Hematopoietic multipotent progenitor cell treated with erythropoietin and hydrocortisone succinate and interleukin-3 and kit ligand, for 4 days (in vitro differentiated cells): ENCODE measurements at places on chromosomes 5 and 9.
A peak's percentile ranks its signal among the peaks of the same experiment; 100 is the strongest.

DNA sequence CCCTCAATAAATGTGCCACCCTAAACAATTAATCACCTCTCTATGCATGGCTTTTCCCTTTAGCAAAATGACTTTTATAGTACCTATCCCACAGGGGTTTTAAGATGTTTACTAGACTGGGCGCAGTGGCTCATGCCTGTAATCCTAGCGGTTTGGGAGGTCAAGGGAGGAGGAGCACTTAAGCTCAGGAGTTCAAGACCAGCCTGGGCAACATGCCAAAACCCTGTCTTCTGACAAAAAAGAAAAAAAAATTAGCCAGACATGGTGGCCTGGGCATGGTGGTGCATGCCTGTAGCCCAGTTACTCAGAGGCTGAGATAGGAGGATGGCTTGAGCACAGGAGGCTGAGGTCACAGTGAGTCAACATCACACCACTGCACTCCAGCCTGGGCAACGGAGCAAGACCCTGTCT lies 13.5 kb downstream of the SH3TC2 start:
- DNase-seq, result peak; percentile 45

DNA sequence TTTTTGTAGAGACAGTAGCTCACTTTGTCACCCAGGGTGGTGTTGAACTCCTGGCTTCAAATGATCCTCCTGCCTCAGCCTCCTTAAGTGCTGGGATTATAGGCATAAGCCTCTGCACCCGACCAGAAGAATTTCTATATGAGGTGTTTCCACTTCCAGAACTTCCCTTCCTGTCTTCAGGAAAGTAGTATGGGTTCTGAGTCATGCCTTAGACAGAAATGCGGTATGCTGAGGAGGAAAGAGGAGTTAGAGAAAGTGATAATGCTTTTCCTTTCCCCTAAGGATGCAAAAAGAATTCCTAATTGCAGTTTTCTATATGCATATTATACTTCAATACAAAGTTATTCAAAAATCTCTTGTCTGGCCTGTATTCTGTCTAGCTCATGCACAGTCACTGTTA lies 16.4 kb upstream of the ADAMTSL1 start:
- no peak for DNase-seq

GRCh38 chr9:124354346-124355038 lies 60.8 kb downstream of the PSMB7 start:
- DNase-seq, result no peak

DNA sequence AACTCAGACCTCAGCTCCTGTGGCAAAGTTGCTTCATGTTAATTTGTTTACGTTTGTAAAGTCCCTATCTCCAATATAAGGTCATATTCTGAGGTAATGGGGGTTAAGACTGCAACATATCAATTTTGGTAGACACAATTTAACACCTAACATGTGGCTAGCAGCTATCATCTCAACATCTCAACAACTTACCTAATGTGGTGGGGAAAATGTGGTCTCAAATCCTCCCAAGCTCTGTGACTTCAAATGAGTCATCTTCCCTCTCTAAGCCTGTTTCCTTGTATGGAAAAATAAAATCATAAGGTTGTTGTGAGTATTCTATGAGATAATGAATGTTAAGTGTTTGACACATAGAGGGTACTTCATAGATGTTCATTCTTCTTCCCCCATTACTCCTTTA lies 443.3 kb downstream of the CDK5RAP2 start:
- DNase-seq, result no peak

GRCh38 chr5:127810017-127810416 lies 106.8 kb downstream of the CCDC192 start:
- no peak for DNase-seq

DNA sequence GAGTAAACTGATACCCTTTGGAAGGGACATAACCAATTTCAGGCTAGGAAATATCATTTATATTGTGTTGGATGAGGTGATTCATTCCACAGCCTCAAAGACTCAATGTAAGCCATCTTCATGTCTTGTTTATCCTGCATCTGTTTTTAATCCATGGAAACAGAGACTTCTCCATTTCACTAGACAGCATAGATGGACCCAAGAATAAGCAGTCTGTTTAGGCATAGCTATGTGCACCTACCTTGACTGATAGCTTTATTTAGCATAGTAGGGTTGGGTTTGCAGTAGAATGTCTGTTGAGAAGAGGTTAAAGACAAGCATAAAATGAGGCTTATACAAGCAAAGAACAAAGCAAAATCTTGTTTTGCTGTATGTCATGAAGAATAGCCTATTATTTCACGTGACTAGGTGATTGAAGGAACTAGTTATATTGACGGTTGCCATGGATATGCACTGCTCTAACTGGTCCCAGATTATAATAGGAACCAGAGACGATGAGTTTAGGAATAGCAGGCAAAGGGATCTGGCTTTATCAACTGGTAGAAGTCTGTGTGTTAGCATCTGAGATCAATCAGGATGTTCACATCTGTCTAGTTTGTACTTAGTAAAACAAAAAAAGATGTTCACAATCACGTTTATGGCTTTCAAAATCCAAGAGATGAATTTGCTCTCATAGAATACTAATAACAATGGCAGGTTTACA lies 154.8 kb upstream of the KLF9 start:
- DNase-seq, result no peak

- peak; percentile 84 for DNase-seq
These were observed 49.5 kb downstream of the C5orf22 start for GRCh38 chr5:31581498-31582099.

- no peak for DNase-seq
These were observed 20.5 kb upstream of the B4GALT1 start for GRCh38 chr9:33187519-33188218.

DNA sequence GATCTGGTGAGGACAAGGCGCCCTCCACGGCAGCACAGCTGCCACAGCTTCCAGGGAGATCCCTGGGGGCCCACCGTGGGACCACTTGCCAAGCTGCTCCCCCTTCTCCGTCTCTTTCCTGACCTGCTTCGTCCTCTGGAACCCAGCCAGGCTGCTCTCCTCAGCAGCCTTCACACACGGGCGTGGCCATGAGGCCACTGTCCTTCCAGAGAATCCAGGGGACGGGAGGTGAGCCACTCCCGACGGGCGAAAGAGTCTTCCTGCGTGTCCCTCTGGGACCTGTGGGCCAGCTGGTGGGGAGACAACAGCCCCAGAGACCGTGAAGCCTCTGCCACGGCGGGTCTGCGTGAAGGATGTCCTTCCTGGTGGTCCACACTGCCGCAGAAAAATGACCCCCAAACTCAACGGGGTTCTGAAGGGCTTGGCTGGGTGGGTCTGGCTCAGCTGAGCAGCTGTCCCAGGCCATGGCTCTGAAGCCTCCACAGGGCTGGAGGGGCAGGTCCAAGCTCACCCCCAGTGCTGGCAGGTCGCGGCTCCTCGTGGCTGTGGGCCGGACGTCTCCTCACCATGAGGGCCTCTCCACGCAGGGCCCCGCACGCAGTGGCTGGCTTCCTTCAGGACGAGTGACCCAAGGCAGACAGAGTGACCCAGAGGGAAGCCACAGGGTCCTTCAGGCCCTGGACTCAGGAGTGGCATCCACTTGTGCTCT lies 47.4 kb upstream of the NKD2 start:
- DNase-seq, result no peak

DNA sequence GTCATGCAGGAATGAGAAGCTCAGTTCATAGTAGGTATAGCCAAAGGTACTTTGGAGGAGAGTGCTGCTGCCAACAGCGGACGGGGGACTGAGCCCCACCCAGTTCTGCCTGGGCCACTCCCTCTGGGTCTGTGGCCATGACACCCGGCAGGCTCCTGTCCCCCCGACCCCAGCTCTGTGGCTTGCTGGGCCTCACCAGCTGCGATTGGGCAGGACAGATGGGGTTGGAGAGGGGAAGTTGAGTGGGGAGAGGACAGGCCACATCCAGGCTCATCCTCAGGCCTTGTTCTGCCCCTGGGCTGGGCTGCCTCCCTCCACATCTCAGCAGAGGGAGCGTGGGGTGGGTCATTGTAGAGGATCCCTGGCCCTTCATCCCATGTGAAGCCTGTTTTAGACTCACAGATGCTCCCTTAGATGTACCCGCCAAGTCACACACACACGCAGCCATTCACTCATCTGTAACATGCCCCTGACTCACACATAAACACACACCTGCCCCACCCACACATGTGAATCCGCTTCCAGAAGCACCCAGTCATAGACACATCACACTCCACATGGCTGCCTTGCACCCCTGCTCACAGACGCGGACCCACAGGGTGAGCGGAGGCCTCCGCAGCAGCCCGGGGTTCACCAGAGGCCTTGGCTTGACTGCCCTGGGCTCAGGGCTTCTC lies 48.8 kb downstream of the NTNG2 start:
- peak; percentile 41 for DNase-seq

DNA sequence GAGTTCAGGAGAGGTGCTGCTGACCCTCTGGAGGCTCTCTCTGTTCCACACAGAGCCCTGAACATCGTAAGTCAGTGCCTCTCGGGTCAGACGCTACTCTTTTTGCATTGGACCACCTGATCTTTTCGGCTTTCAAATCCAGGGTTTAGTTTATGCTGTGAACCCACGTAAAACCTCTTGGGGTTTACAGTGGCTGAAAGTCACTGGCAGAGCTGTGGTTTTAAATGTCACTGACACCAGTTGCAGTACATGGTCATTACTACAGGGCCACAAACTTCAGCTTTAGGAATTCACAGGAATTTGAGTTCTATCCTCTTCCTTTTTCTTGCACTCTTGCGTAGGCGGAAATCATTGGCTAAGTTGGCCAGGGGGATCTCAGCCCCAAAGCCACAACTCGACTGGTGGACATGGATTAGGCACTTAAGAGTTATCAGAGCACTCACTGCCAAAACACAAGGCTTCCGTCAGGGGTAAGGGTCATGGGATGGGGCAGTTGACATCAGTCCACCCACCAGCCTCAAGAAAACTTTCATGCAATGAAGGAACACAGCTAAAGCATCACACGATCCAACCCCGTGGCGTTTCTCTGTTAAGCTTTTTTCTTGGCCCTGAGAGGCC lies 76.9 kb downstream of the SFXN1 start:
- DNase-seq, result no peak

GRCh38 chr5:58294598-58295305 lies 165.1 kb downstream of the PLK2 start:
- DNase-seq, result peak; percentile 20

DNA sequence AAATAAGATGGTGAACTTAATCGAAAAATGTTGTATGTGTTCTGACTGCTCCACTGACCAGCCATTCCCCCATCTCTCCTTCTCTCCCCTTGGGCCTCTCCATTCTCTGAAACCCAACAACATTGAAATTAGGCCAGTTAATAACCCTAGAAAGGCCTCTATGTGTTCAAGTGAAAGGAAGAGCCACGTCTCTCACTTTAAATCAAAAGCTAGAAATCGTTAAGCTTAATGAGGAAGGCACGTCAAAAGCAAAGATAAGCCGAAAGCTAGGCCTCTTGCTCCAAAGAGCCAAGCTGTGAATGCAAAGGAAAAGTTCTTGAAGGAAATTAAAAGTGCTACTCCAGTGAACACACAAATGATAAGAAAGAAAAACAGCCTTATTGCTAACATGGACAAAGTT lies 77.4 kb upstream of the NR5A1 start:
- DNase-seq, result no peak

DNA sequence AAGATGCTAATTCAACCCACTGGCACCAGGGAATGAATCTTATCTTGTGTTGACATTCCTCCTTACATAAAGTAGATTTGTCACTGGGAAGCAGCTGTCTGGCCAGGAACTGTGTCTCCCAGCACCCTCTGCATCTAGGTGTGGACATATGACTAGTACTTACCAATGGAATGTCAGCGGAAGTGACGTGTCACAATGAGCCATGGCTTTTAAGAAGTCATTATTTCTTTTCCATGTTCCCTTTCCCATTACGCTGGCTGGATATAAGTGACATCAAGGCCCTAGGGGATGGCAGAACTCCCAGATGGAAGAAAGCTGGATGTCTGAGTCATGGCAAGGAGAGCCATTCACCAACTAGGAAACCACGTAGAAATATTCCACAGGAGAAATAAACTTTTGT lies 84.7 kb upstream of the MAST4 start:
- DNase-seq, result no peak

DNA sequence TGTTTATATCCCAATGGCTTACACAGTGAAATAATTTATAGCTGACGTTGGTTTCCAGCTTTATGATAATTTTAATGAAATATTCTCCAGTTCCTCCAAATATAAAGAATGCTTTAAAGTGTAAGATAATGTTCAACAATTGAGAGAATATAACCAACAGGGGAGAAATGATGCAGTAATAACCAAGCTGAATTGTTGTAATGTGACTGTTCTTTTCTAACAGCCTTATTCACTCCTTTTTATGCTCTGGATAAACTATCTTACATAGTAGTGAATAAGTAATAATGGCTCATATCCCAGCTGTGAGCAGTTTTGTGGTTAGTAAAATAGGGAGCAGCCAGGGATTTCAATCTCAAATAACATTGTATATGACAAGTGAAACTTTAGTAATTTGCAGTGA lies 2348.7 kb upstream of the ACO1 start:
- no peak for DNase-seq

- DNase-seq, result no peak
These were observed 24.2 kb downstream of the TMEM232 start for GRCh38 chr5:110702300-110702699.

DNA sequence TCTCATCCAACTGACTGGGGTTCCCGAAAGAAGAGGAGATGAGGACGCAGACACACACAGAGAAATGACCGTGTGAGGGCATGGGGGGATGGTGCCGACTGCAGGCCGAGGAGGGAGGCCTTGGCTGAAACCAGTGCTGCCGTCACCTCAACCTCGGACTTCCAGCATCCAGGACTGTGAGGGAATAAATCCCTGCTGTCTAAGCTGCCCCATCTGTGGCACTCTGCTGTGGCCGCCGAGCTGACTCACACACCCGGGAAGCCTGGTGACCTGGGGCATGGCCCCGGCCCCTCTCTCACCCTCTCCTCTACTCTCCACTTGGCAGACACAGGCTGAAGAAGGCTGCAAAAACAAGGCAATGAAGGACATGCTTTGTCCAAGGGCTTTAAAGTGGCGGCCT lies 4.4 kb upstream of the COL5A1 start:
- DNase-seq, result no peak

DNA sequence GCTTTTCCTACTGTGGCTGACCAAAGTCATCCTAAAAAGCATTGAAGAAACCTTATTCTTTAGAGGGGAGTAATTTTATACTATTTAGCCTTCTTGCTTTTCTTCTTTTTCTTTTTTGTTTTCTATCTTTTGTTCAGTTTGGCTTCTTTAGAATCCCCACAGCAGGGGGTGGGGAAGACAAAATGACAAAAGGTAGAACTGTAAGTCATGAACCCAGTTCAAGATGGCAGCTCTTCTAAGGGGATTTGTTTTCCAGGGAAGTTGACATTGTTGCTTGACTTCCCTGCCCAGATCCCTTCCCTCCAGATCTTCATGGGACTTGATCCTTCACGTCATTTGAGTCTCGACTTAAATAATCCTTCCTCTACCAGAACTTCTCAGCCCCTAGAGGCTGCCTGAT lies 692.4 kb upstream of the DMAC1 start:
- DNase-seq, result no peak

- peak; percentile 50 for DNase-seq
These were observed 3.8 kb upstream of the ZNF782 start for GRCh38 chr9:96858018-96858573.

GRCh38 chr5:113020461-113021273 lies 44.1 kb downstream of the DCP2 start:
- DNase-seq, result no peak

- DNase-seq, result no peak
These were observed 51.2 kb downstream of the NDST1 start for GRCh38 chr5:150559088-150559487.

GRCh38 chr9:33445389-33446239 lies 1.8 kb downstream of the AQP3 start:
- DNase-seq, result peak; percentile 54

GRCh38 chr5:64834611-64835010 lies 65.9 kb downstream of the CWC27 start:
- no peak for DNase-seq

GRCh38 chr9:130201399-130201873 lies 29.2 kb downstream of the NCS1 start:
- DNase-seq, result no peak
